ENCODE measurements at places on chromosomes 6 and 20. TPM values are rescaled to one million over a fixed set of nuclear protein-coding genes. Genes with fewer than 3 reads are reported as not detected.

GRCh38 chr6:39430446-39430845 is 107.9 kb upstream of the KCNK16 start:
- no peak for DNase-seq

- no peak for DNase-seq
Measured at GRCh38 chr20:51985013-51985415, 182.7 kb upstream of the SALL4 start.

OXT gene
- 0.40 TPM for total RNA-seq

DNA sequence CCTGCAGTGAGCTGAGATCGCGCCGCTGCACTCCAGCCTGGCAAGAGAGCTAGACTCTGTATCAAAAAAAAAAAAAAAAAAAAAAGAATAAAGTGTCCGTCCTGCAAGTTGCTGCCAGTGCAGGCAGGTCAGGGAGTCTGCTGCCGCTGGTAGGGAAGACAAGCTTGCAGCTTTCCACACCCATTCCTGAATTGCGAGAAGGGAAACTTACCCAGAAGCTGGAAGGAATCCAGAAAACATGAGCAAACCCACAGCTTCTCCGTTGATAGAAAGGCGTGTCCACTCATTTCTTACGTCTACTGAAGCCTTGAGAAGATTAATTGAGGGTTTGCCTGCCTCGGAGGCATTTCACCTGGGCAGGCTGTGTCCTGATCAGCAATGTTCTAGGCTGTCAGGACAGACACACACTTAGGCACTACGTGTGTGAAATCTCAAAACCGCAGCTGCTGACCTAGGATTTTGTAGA is 61.6 kb upstream of the DSP start:
- DNase-seq, result no peak

DNA sequence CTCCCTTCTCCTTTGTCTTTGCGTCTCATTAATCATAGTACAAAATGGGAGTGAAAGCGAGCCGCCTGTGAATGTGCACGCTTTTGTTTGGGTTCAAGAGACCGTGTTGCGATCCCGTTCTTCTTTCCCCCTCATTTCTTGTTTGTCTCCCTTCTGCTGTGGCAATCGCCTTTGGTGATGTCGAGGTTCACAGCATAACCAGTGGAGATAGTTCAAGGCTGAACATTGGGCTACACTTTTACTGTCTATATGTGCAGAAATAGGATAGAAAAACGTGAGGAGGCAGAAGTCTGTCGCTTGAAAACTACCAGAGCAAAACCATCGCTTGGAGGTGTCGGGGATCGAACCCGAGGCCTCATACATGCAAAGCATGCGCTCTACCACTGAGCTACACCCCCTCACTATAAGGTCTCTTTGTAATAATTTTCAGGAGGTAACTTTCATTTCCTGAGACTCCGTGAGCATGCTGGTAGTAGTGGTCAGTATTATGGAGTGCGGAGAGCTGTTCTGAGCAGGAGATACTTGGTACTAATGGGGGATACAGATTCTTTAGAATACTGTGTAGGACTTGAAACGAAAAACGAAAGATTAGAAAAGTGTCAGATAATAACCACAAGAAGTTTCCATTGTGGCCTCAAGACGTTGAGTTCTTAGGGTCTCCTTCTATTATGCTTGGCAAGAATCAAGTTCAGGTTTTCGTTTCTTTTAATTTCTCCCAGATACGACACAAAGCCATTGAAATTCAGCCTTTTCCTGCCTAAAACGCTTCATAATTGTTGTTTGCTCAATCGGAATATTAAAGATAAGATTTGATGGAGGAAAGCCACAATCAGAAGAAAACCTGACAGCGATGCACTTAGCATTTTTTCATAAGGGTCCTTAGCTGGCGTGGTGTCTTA is 106.6 kb downstream of the TRIM27 start:
- peak; percentile 66 for DNase-seq

Data from activated CD4-positive, alpha-beta T cell treated with anti-CD3 and anti-CD28 coated beads for 36 hours (primary cell).